ENCODE measurements at places on chromosomes 7 and 10.
A peak's percentile ranks its signal among the peaks of the same experiment; 100 is the strongest.

DNA sequence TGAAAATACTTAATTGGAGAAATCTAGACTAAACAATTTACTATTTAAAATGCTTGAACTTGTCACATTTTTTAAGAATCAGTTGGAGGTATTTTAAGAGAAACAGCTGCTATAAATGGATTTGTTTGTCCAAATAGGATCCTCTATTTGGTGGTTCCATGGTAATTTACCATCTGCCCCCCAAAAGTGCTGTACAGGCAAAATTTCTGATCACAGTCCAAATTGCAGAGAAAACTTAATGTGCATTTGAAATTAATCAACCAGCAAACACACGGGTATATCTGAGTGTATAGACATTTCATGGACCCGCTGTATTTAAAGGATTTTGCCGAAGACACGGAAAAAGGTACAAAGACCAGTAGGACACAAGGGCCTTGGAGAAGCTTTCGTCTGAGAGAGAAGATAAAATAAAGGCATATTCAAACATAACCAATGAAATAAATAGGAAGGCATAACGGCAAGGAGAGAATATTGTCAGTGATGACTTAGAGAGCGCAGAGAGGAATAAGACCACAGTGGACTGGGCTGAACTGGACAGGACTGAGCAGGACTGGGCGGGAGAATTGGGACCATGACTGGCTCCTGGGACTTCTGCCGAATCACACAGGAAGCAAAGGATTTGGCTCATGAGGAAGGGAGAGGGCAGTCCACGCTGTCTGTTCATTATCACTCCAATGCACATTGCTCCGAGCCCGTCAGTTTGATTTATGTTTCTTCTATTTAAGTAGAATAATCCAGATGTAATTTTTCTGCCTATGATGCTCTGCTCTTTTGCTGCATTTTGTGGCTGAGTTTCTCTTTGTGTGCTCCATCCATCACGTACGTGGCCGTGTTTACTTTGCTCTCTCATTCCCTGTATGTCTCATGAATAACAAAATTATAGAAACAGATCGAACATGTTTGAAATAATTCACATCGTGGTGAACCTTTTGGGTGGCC is 112.8 kb downstream of the PRLHR start:
- DNase-seq = no peak

GRCh38 chr7:17677408-17677807 is 262.9 kb downstream of the SNX13 start:
- no peak for DNase-seq

DNA sequence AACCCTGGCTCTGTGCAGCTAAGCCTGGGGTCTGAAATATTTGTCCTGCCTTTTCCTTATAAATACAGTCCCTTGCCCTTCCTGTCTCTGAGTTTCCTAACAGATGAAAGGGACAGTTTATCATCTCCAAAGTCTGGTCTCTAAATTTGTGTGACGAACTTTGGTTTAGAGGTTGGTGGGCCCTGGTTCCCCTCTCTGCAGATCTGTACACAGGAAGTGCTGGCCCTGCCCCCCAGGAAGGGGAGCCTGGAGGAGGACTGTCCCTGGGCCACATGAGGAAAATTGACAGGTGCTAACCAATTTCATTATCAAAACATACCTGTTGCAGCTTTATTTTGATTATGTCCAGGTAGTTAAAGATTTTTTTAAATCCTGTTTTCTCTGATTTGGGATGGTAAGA is 34.5 kb downstream of the PPP2R2D start:
- DNase-seq = no peak

DNA sequence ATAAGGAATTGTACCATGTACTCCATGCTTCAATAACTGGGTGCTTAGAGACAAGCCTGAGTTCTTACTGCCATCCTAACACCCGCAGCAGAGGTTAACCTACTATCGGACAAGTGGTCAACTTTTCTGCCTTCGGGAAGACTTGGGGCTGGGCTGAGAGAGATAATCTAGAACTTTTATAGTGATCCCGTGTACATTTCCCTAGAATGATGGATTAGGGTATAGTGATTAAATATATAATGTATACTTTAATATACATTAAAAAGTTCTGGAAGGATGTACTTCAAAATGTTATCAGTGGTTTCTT is 12.2 kb upstream of the HNRNPF start:
- DNase-seq = no peak

- no peak for DNase-seq
Observed at GRCh38 chr7:129115676-129116075, 28.8 kb upstream of the TSPAN33 start.

- no peak for DNase-seq
Observed at GRCh38 chr7:136102881-136103280, 125.7 kb upstream of the MTPN start.

DNA sequence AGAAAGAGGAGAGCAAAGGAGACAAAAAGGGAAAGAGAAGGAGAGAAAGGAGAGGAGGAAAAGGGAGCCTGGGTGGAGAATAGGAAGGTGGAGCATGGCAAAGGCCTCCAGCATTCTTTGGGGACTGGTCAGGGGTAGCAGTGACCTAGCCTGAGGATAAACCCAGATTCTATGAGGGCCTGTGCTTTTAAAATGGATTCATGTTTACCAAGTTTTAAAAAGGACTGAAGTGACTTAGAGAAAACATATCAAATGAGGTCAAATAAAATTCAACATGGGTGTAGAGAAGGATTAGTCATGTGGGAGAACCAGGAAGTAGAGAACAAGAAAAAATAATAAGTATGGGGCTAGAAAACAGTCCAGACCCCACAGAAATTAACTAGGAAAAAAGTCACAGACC is 20.7 kb downstream of the CREB3L2 start:
- no peak for DNase-seq

DNA sequence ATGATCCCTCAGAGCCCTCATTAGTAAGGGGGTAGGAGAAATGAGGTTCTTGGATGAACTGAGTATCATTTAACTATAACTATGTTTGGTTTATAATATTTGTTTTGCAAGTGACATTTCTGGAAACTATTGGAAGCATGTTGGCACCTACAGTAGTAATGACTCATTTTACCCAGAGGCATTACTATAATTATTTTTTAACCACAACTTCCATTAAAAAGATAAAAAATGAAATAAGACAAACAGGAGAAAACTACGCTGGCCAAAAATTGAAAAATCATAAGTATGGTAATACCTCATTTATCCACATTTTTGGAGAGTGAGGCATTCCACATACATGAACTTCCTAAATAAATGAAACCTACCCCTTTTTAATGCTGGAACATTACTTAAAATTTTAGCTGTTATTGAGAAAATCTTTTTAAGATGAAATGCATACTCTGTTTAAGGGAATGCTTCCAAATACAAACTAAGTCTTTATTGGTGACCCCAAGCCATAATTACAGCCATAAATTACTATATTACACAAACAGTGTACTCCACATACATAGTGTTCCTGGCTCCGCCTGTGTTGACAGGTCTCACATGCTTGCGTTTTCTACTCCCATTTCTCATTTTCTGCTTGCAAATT is 84.6 kb upstream of the CAPZA2 start:
- DNase-seq = peak; percentile 43

GRCh38 chr7:155361346-155361680 is 63.6 kb downstream of the INSIG1 start:
- no peak for DNase-seq

DNA sequence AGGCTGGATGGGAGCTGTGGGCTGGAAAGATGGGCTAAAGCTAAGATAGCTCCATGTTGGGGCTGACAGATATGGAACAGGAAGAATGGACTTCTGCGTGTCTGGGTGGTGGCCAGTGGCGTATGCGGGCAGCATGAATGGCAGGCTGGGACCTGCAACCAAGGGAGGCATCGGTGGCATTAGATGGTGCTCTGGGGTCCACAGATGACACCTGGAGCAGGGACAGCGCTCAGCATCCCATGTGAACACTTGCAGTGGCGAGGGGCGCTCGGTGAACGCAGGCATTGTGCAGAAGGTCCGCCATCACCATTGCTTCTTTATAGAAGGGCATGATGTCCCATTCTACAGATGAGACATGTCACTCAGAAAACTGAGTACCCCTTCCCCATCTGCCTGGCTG is 21.0 kb upstream of the SMARCD3 start:
- no peak for DNase-seq

- DNase-seq = no peak
Observed at GRCh38 chr10:24428410-24428782, 219.5 kb downstream of the KIAA1217 start.

DNA sequence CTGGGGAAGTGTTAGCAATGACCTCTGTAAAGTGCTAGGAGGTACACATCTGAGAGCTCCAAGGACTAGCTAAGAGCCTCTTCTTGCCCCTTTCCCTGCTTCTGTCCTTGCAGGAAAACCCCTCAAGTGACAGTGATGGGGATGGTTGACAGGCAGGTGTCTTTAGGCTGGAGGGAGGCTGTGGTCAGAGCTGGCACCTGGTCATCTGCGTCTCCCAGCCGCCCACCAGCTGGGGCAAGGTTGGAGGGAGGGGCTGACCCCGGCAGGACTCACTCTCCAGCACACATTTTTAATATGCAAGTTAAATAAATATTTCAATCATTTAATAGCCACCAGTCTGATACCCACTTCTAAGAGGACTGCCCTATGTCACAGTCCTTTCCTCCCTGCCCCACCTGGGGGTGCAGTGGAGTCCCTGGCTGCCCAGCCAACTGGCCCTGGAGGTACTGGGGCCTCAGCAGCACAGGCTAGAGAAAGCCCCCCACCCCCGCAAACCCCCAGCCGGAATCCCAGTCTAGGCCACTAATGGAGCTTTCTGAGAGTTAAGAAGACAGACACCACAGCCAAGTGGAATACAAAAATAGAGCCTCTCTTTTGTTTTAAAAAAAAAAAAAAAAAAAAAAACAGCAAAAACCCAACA is 6.3 kb downstream of the FGF8 start:
- no peak for DNase-seq

Data from NCI-H1417 (cell line).